ENCODE measurements at places on chromosomes 1 and 21. TPM values are rescaled to one million over a fixed set of nuclear protein-coding genes. Genes with fewer than 3 reads are reported as not detected.

RGS8 gene
- 0.07 TPM for total RNA-seq

SLC30A2 gene
- 0.35 TPM for total RNA-seq

- no peak overlapping the region for H3K4me3 ChIP-seq
- H3K27ac ChIP-seq, result no peak overlapping the region
- no peaks in the 10 kb centered on the region for H3K36me3 ChIP-seq
- H3K27me3 ChIP-seq, result no peaks in the 10 kb centered on the region
- DNase-seq, result peak; percentile 77
These were observed 54.9 kb downstream of the DMRTA2 start for GRCh38 chr1:50368179-50369007.

KCNC4 gene
- 8.4 TPM for total RNA-seq

Data from H9 (cell line).